Retina (tissue), 1 donor: ENCODE measurements at places on chromosomes 11 and 22.

DNA sequence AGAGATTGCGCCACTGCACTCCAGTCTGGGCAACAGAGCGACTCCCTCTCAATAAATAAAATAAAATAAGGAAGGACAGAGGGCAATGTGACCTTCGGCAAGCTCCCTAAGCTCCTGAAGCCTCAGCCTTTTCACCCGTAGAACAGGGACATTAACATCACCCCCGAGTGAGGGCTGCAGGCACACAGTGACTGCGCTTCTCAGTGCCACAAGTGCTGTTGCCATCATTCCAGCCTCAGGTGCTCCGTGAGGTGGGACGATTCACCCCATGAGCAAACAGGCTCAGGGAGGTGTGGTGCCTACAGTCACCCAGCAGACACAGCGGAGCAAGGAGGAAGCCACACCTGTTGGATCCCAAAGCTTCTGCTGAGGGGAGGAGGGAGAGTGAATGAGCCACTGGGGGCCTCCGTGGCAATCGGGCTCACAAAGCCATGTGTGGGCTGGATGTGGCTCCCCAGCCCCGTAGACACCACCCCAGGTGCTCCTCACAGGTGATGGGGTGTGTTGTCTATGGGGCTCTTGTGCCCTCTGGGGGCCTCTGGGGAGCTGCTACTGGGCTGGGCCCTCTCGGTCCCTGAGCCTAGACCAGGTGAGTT lies 9.1 kb upstream of the TCF20 start:
- no peak for DNase-seq

- DNase-seq = no peak
Observed at GRCh38 chr11:34850334-34850733, 65.8 kb downstream of the APIP start.

DNA sequence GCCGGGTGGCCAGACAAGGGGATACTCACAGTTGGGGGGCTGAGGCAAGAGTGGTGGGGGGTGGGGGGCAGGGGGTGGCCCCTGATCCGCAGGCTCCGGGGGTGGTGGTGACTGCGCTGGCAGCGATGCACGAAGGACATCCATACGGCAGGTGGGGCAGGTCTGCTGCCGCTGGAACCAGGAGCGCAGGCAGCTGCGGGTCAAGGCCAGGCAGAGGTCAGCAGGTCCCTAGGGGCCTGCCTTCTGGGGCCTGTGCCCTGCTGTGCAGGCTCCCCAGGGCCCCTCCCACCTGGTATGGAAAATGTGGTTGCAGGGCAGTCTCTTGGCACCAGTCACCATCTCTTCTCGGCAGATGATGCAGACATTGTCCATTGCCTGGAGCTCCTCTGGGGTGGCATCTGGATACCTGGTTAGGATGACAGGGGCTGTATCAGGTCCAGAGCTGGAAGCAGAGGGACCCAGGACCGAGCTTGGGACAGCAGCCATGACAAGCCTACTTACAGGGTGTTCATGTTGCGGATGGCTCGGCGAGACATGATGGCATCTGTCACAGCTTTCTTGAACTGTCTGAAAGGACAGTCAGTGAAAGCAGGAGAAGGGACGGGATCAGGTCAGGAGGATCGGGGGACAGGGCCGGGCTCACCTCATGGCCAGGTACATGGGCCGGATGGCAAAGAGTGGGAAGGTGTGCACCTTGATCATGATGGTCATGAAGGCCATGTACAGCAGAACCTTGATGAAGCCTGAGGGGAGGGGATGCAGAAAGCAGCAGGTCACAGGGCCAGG lies 3.5 kb downstream of the SYVN1 start:
- no peak for DNase-seq

DNA sequence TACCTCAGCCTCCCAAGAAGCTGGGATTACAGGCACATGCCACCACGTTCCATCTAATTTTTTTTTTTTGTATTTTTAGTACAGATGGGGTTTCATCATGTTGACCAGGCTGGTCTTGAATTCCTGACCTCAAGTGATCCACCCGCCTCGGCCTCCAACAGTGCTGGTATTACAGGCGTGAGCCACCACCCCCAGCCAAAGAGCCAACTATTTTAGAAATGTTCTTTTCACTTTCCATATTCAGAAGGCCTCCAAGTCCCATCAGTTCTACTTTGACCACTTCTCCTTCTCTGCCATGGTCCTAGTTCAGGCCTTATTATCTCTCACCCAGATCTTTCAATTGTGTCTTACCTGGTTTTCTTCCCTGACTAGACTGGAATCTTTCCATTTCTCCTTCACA lies 48.2 kb downstream of the CCDC83 start:
- DNase-seq = no peak

DNA sequence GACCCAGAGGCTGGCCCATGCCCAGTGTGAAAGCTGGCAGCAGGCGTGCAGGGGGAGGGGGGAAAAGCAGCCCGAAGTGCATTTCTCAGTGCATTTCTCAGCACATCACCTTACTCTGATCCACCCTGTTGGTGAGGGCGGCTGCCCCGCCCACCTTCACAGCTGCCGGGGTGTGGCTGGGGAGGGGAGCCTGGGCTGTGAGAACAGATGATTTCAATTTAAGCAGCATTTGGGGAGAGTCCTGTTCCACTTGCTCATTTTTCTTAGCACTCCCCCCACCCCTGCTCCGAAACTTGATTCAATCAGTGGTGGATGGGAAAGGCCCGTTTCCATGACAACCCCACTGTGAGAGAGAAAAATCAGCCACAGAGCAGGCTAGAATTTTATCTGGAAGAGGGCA lies 84.8 kb downstream of the SNX19 start:
- peak; percentile 22 for DNase-seq

- DNase-seq = no peak
Observed at GRCh38 chr11:123856444-123856843, 29.0 kb downstream of the TMEM225 start.

DNA sequence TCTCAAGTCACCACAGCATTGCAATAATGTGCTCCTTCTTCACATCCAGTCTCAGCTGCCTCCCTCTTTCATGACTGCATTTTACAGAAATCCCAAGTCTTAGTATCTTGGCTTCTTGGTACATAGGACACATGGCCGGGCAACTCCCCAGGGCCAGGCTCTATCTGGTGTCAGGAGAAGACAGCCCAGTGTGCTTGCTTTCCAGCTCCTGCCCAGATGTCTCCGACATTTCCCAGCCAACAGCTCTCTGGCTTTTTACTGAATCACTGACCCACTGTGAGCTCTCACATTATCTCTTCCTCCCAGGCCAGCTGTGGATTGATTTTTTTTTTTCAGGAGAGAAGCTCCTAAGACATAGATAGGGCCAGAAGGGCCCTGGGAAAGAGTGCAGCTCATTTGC lies 346.0 kb upstream of the C11orf87 start:
- no peak for DNase-seq

GRCh38 chr11:123057661-123058305 lies 4.2 kb downstream of the HSPA8 start:
- DNase-seq = no peak

DNA sequence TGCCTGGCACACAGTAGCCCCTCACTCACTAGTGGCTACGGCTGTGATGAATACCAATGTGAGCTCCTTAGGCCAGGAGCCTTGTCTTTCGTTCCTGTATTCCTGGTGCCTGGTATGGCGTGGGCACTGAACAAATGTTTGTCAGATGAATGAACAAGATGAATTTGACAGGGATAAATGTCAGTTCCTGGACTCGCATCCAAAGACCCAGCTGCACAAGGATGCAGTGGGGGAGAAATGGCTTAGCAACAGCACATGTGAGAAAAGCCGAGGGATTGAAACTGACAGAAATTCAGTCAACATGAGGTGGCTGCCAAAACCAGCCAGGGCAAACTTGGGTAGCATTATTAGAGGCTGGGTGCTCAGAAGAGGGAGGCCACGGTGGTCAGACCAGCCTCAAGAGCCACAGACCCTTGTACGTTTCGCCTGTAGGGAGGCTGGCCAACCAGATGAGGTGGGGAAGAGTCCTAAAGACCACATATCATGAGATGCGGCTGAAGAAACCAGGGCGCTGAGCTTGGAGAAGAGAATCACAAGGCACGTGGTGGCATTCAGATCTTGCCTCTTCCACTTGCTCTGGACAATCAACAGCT lies 7.7 kb upstream of the SLC22A8 start:
- peak; percentile 49 for DNase-seq

GRCh38 chr11:122769126-122769780 lies 69.0 kb upstream of the CRTAM start:
- no peak for DNase-seq

GRCh38 chr22:38097058-38097457 lies 13.1 kb upstream of the SLC16A8 start:
- no peak for DNase-seq

- no peak for DNase-seq
Observed at GRCh38 chr22:49737101-49737551, 90.5 kb downstream of the BRD1 start.

- no peak for DNase-seq
Observed at GRCh38 chr22:42188808-42189447, 58.3 kb upstream of the CYP2D6 start.

DNA sequence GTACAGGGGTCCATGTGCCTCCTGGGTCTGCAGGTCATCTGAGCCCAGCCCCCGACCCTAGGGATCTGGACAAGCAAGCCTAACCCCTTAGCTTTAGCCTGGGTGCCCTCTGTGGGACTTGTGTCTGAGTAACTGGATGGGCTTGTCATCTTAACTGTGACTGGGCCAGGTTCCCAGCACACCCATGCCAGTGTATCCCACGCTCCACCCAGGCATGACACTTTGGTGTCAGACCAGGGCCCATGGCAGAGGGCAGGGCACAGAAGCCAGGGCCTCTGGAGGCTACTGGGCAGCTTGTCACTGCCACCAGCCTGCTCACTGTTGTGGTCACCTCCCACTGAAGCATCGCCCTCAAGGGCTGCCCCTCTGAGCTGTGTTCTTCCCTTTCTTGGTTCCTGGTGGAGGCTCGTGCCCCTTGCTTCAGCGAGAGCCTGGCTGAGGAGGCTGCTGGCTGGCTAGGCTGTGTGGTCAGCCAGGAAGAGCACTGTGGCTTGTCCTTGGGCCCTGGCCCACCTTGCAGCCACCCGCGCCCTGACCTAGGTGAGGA lies 80.8 kb downstream of the ST3GAL4 start:
- no peak for DNase-seq

- DNase-seq = no peak
Observed at GRCh38 chr11:95262994-95263765, 32.2 kb upstream of the SESN3 start.

GRCh38 chr11:44134625-44135024 lies 39.1 kb downstream of the EXT2 start:
- DNase-seq = no peak

DNA sequence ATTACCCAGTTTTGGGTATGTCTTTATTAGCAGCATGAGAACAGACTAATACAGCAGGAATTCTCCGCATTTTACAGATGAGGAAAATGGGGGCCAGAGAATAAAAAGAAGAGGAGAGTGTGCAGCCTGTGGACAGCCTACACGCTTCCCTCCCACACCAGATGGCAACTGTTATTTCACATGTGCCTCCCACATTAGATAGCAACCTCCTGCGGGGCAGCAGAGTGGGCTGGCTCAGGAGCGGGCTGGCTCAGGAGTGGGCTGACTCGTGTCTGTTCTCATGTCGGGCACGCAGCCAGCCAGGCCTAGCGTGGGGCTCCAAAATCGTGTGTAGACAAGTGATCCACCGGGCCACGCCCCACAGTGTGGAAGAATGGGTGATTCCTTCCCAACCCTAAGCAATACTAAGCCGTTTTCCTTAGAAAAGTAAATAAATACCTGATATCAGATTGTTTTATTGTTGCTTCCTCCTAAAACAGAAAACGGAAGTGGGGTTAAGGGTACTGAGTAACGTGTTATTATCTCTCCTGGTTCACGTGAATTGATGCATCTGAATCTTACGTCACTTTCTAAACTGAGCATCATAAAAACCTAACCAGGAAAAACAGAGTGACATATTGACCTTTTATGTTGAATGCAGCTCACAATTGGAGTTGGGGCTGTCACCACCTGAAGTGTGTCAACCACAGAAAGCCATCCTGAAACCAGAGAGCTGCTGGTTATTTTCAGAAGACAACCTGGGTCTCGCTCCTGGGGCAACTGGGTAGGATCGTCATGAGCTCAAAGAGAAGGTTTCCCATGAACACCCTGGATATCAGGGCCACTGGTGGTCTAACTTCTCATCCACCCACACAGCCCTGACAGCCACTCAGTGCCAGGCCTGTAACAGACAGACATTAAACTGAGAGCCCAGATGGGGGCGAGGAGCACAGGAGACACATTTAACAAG lies 3.3 kb downstream of the TTLL1 start:
- no peak for DNase-seq

- DNase-seq = no peak
Observed at GRCh38 chr22:28904211-28904896, 21.0 kb downstream of the ZNRF3 start.

DNA sequence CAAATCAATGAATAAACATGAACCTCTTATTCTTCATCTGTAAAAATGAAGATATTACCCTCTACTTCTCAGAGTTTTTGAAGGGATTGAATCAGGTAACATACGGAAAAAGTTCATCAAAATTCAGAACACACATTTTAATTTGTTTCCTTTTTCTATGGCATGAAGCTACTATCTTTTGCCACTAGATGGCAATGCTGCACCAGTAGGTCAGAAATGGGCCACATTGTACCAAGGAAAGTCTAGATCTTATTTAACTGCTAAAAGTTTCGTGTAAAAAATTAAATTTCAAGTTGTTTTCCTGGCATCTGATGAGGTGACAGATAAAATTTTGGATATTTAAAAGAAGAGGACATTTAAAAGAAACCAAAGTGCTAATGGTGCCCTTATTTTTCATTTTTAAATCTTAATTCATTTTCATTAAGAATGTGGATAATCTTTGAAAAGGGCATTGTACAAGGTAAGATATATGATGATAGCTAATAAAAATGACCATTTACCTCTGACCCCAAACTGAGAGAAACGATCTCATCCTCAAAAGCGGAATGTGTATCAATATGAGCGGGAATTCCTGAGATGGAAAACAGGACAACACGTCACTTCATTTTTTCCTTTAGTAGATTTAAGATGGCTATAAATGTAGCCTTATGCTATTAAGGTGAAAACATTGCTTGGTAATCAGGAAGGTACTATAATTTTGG lies 16.1 kb downstream of the ALKBH8 start:
- peak; percentile 12 for DNase-seq

DNA sequence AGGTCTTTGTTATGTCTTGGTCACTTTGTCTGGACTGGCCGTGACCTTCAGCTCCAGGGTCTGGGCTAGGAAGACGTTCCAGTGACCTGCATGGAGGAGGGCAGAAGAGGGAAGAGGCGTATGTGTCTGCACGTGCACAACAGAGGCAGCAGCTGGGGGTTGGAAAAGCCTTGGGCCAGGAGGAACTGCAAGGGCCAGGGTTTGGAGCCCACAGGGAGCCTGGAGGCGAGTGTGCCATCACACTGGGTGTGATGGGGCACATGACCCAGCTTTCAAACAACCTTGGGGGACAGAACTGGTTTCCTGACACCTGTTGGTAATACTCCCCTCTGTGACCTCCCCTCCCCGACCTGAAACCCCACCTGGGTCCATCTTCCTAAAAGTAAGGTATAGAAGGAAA lies 34.7 kb downstream of the CHRDL2 start:
- DNase-seq = no peak
